ENCODE measurements at places on chromosomes 3 and 15. TPM values are rescaled to one million over a fixed set of nuclear protein-coding genes. Genes with fewer than 3 reads are reported as not detected.
A peak's percentile ranks its signal among the peaks of the same experiment; 100 is the strongest.

Gene XPC
- 44.5 TPM for total RNA-seq

Gene CAMK2N2
- total RNA-seq, result 0.27 TPM

Gene CLDN11
- total RNA-seq, result 0.42 TPM

Gene LRRN1
- 0.25 TPM for total RNA-seq

- H3K36me3 ChIP-seq, result no peaks in the 10 kb centered on the region
- H3K4me3 ChIP-seq, result no peak overlapping the region
- H3K4me1 ChIP-seq, result no peaks in the 10 kb centered on the region
- DNase-seq, result no peak
These were observed 309.8 kb upstream of the CTDSPL start for GRCh38 chr3:37551857-37552256.

DNA sequence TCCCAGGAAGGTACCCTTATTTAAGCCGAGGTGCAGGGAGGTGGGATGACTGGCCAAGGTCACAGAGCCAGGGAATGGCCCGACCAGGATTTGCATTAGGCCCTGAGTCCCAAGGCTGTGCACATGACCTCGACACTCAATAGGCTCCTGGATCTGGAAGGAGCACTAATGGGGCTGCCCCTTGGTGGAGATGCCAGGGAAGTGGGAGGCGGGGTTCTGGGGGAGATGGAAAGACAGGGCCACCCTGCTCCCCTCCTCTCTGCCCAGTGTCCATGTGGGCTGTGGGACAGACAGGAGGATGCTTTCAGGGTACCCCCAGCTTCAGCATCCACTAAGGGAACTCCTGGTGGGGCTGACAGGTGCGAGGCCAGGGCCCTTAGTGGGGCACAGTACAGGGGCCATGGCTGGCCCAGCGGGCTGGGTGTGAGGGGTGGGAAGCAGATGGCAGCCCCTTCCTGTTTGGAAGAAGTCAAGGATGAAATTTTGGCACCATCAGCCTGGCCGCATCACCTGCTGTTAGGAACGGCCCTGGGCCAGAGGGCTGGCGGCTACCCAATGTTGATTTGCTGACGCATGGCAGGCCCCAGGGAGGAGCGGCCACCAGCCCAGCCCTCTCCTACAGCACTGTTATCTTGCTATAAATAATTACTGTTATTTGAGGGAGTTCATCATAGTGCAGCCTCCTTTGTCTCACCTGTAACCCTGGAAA is 37.3 kb downstream of the ATP2B2 start:
- no peak overlapping the region for H3K27ac ChIP-seq
- H3K4me3 ChIP-seq, result no peak overlapping the region
- H3K27me3 ChIP-seq, result peaks cover 58% of the 10 kb centered on the region
- DNase-seq, result no peak
- H3K4me1 ChIP-seq, result peaks cover 5% of the 10 kb centered on the region
- no peaks in the 10 kb centered on the region for H3K36me3 ChIP-seq

- H3K27me3 ChIP-seq, result no peaks in the 10 kb centered on the region
- no peak for DNase-seq
These were observed 181.8 kb downstream of the MCTP2 start for GRCh38 chr15:94412979-94413746.

DNA sequence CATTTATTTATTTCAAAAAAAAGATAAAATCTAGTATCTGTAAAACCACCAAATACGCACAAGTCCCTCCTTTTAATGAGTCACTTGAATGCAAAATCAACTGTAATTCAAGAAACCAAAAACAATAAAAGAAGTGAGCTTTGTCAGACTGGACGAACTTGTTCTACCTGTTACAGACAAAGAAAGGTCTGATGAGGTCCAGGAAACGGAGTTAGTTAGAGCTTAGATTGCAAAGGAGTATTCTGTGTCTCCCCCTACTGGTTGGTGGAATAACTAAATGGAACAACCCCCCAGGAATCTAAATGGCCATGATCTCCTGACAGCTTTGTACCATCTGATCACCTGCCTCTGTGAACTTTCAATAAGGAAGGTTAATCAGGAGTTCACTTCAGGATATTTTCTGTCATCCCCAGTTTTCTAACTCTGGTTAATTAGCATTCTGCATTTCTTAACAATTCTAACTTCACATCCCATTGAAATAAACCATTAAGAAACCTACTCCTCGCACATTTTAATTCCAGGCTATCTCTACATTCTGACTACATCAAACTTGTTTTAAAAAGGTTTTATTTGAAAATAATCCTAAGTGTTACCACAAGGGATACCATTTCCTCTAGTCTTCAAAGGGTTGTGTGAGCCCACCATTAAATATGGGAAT is 333.0 kb upstream of the SATB1 start:
- H3K27me3 ChIP-seq, result no peaks in the 10 kb centered on the region
- H3K4me3 ChIP-seq, result no peak overlapping the region
- no peaks in the 10 kb centered on the region for H3K4me1 ChIP-seq
- no peaks in the 10 kb centered on the region for H3K36me3 ChIP-seq
- peak; percentile 36 for DNase-seq

GRCh38 chr15:37771465-37771864 is 163.0 kb upstream of the TMCO5A start:
- no peaks in the 10 kb centered on the region for H3K36me3 ChIP-seq
- H3K4me3 ChIP-seq, result no peak overlapping the region
- no peak overlapping the region for H3K27ac ChIP-seq
- no peaks in the 10 kb centered on the region for H3K4me1 ChIP-seq
- DNase-seq, result no peak

GRCh38 chr3:62566022-62566557 is 192.7 kb upstream of the FEZF2 start:
- H3K36me3 ChIP-seq, result no peaks in the 10 kb centered on the region
- no peak overlapping the region for H3K4me3 ChIP-seq
- H3K27ac ChIP-seq, result no peak overlapping the region

GRCh38 chr3:173826416-173826815 is 428.9 kb downstream of the NLGN1 start:
- no peaks in the 10 kb centered on the region for H3K36me3 ChIP-seq
- no peaks in the 10 kb centered on the region for H3K4me1 ChIP-seq
- no peak overlapping the region for H3K4me3 ChIP-seq
- H3K27me3 ChIP-seq, result no peaks in the 10 kb centered on the region

GRCh38 chr3:108430540-108430939 is 79.9 kb downstream of the MYH15 start:
- H3K27ac ChIP-seq, result no peak overlapping the region
- no peak overlapping the region for H3K4me3 ChIP-seq
- DNase-seq, result no peak
- no peaks in the 10 kb centered on the region for H3K4me1 ChIP-seq

- H3K36me3 ChIP-seq, result no peaks in the 10 kb centered on the region
- H3K27me3 ChIP-seq, result no peaks in the 10 kb centered on the region
- DNase-seq, result no peak
- no peaks in the 10 kb centered on the region for H3K4me1 ChIP-seq
- no peak overlapping the region for H3K27ac ChIP-seq
These were observed 322.9 kb downstream of the SLC9A9 start for GRCh38 chr3:143525408-143525807.

GRCh38 chr3:124520970-124521369 is 209.3 kb upstream of the UMPS start:
- no peaks in the 10 kb centered on the region for H3K27me3 ChIP-seq
- H3K36me3 ChIP-seq, result no peaks in the 10 kb centered on the region
- H3K27ac ChIP-seq, result no peak overlapping the region
- no peaks in the 10 kb centered on the region for H3K4me1 ChIP-seq
- no peak overlapping the region for H3K4me3 ChIP-seq

- DNase-seq, result no peak
- H3K27ac ChIP-seq, result peak overlapping the region; percentile 66
- no peak overlapping the region for H3K4me3 ChIP-seq
- no peaks in the 10 kb centered on the region for H3K36me3 ChIP-seq
These were observed 83.1 kb upstream of the FNDC3B start for GRCh38 chr3:171956181-171956683.

GRCh38 chr15:95511671-95512070 is 818.8 kb upstream of the NR2F2 start:
- no peak for DNase-seq
- no peak overlapping the region for H3K4me3 ChIP-seq
- no peaks in the 10 kb centered on the region for H3K36me3 ChIP-seq
- peaks cover 3% of the 10 kb centered on the region for H3K27me3 ChIP-seq

DNA sequence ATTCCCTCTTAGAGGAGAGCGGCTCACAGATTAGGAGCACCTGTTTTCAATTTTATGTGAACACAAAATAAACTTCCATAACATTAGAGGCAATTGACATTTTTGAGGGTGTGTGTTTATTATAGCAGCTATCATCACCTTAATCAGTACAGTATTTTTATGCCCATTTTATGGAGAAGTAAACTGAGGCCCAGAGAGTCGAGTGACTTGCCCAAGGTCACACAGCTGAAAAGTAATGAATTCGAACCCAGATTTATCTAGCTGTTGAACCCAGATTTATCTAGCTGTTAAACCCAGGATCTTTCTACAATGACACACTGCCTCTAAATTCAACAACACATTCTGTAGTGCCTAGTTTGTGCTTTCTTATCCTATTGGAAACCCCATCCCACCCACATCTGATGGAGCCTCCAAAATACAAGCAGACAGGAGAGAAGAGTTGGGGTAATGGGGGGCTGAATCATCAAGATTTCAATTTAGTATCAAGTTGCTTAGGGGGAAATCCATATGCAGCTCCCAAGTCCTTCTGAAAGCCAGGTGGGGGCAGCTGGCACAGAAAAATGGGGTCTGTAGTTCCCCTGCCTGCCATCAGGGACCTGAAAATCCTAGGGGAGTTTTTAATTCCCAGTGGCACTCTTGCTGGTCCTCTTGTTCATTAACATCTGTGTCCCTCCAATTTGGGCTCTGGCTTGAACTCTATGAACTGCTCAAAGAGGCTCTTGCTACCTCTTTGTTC is 50.4 kb upstream of the TRA2B start:
- no peaks in the 10 kb centered on the region for H3K4me1 ChIP-seq
- H3K27me3 ChIP-seq, result peaks cover 19% of the 10 kb centered on the region
- H3K27ac ChIP-seq, result no peak overlapping the region
- no peaks in the 10 kb centered on the region for H3K36me3 ChIP-seq
- no peak for DNase-seq

DNA sequence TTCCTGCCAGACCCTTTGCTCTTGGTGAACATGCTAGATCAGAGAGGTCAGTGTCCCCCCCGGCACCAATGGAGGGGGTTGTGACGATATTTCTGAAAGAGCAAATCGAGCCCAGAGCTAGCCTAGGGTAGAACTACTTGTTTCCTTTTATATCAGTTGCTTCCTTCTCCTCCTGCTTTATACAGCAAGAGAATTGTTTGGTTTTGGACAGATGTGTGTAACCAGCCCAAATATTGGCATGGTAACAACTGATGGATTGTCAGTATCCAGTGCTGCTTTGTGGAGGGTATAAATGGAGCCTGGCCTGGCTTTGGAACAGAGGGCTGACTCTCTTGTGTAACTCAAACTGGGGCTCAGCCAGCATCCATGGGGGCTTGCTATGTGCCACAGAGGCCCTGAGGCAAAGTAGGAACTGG is 27.2 kb downstream of the SNX1 start:
- no peak for DNase-seq
- no peaks in the 10 kb centered on the region for H3K4me1 ChIP-seq
- no peak overlapping the region for H3K27ac ChIP-seq

- H3K27me3 ChIP-seq, result no peaks in the 10 kb centered on the region
- no peak overlapping the region for H3K27ac ChIP-seq
- no peak overlapping the region for H3K4me3 ChIP-seq
- DNase-seq, result no peak
- peaks cover 36% of the 10 kb centered on the region for H3K36me3 ChIP-seq
These were observed 54.3 kb downstream of the ATP2C1 start for GRCh38 chr3:130948001-130948773.

DNA sequence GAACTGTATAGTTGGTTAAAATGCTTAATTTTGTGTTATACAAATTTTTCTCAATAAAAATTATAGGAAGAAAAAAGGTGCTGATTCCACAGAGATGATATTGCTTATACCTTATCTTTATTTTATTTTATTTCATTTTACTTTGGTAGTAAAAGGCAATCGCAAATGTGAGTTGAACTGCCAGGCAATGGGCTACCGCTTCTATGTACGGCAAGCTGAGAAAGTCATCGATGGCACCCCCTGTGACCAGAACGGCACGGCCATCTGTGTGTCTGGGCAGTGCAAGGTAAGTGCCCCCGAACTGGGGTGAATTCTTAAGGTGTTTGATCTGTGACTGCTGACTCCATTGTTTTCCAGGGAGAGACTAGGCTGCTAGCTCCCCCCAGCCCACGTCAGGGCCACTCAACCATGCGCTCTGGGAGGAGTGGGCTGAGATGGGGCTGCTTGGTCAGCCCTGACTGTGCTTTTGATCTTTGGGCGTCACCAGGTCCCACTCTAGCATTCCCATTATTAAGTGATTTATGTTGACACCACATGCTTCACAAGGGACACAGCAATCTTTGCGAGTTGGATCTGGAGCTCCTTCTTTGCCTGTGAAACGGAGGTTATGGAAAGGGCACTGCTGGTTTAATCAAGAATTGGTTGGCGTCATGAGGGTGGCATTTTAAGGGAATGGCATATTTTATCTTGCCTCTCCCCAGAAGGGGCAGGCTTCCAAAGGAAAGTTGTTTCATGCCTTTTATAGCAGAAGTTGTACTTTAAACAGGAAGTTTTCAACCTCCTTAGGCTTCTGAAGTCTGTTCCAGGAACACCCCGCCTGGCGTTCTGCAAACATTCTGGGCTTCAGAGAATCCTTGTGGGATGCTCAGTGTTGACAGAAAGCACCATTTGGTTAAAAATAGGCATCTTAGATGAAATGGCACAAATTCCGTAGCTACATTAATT is 296.5 kb downstream of the THSD4 start:
- peaks cover 5% of the 10 kb centered on the region for H3K27me3 ChIP-seq
- no peak for DNase-seq
- H3K4me1 ChIP-seq, result no peaks in the 10 kb centered on the region
- no peaks in the 10 kb centered on the region for H3K36me3 ChIP-seq
- H3K4me3 ChIP-seq, result no peak overlapping the region
- H3K27ac ChIP-seq, result no peak overlapping the region

DNA sequence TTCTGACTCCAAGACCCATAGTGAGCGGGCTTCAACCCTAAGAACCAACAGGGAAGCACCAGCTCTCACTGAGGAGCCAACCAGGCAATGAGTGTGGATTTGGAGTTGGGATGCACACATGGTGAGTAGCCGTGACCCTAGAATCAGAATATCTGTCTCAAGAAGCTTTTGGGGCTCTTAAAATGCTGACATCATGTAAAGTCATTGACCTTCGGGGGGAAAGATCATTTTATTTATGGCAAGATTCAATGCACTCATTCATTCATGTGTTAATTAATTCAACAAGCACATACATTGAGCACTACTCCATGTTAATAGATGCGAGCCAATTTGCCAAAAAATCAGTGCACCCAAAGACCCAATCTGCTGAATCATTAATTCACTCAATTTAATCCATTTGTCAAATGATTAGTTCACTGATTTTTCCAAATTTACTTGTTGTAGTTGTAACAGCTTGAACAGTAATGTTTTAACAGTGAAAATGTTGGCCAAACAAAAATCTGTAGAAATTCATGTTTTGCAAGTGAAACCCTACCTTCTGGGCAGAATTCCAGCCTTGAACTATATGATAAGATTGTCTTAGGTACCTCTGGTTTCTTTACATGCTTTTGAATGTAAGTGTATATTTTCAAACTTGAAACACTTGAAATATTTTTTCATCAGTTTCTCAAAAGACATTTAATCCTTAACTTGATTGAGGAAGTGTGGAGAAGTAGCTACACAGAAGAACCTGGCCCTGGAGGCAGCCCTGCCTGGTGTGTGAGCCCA is 29.8 kb upstream of the LACTB start:
- DNase-seq, result no peak
- H3K4me1 ChIP-seq, result peaks cover 5% of the 10 kb centered on the region
- H3K27ac ChIP-seq, result no peak overlapping the region
- H3K27me3 ChIP-seq, result 0 out of 3 replicates have a peak, but pooled peaks cover 3% of the 10 kb centered on the region
- H3K36me3 ChIP-seq, result no peaks in the 10 kb centered on the region

Data from K562 (cell line).